Bronchial smooth muscle cell (primary cell): ENCODE measurements at places on chromosomes 2 and 18. TPM values are rescaled to one million over a fixed set of nuclear protein-coding genes. Genes with fewer than 3 reads are reported as not detected.

Gene TUBA4B
- under 0.01 TPM in 1 of 2 replicates, not detected in the other for total RNA-seq

Gene RAD51AP2
- total RNA-seq = not detected in 2 replicates

Gene MAP4K3
- total RNA-seq = 33.1 and 45.7 TPM in 2 replicates

Gene ABCG8
- total RNA-seq = not detected in 2 replicates

Gene MAL
- 0.16 and 0.17 TPM in 2 replicates for total RNA-seq

Gene CRYBA2
- total RNA-seq = not detected in 2 replicates
